Caudate nucleus (tissue), 63 donors: ENCODE measurements at places on chromosomes 1 and 21.

- DNase-seq, result no peak
Measured at GRCh38 chr1:242139442-242139841, 140.5 kb upstream of the MAP1LC3C start.

DNA sequence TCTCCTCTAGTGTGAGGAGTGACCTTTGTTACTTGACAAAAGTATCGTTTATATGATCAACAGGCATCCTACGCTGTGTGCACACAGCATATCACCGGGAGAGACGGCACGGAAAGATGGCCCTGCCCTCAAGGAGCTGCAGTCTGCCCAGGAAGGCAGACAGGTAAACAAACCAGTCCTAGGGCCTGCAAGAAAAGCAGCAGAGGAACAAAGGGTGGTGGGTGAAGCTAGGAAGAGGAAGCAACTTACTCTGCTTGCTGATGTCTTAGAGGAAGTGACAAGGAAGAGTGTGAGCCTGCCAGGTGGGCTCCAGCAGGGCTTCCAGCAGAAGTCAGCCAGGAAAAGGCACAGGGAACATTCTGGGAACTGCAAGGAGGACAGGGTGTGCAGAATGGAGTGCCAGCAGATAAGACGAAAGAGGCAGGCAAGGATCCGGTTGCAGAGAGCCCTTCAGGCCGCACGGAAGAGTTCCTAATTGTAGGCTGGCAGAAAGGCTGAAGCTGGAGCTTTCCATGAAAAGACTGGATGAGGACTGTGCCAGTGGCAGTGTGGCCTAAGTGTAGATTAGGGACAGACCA is 106.7 kb downstream of the SLC45A1 start:
- no peak for DNase-seq

DNA sequence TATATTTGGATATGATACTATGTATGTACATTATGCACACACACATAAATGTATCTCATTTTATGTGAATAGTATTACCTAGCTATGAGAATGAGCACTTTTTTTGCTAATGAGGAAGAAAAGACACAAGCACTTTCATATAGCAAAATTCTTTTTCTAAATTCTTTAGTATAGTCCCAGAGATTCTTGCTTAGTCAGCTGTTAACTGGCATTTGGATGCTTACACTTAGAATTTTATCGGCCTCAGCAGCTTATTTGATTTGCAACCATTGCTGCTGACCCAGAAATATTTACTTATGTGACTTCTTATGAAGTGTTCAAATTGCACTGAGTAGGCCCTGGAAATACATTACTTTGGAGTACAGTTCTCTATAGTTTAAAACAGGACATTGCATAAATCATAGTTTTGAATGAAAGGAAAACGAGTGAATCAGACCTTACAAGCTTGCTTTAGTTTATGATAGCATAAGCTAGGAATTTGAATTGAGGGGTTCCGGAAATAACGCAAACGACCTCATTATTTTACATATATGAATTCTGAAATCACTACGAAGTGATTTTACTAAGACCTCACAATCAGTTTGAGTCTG is 653.9 kb upstream of the NEGR1 start:
- no peak for DNase-seq

DNA sequence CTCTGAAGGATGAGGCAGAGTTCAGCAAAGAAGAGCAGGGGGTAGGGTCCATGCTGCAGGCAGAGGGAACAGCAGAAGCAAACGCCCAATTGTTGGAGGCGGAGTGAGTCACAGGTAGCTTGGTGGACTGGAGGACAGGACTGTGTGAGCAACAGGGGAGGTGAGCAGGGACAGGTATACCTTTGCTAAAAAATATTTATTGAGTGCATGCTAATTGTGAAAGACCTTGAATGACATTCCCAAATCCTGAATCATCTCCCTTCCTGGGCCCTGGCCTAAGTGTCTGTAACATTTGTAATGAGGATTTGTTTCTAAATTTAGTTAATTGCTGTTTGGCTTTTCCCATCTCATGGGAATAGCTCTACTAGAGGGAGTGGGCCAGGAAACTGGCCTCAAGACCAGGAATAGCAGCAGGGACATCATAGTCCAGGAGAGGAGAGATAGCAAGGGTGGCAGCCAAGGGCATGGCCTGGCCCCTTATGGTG is 123.7 kb downstream of the FOXD2 start:
- no peak for DNase-seq

GRCh38 chr1:46137916-46138315 is 5.5 kb upstream of the PIK3R3 start:
- DNase-seq, result no peak

DNA sequence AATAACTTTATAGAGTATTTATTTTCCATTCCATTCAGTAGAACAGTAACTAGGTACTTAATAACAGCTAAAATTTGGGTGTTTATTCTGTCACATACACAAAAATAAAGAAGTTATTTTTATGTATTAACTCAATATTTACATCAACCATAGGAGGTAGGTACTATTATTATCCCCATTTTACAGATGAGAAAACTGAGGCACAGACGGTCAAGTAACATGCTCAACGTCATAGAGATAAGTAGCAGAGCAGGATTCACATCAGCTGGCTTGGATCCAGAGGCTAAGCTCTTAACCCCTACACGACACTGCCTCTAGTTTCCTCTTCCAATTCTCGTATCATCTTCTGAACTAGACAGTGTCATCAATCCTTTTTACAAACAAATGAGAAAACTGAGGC is 9.3 kb downstream of the ZBTB21 start:
- no peak for DNase-seq

DNA sequence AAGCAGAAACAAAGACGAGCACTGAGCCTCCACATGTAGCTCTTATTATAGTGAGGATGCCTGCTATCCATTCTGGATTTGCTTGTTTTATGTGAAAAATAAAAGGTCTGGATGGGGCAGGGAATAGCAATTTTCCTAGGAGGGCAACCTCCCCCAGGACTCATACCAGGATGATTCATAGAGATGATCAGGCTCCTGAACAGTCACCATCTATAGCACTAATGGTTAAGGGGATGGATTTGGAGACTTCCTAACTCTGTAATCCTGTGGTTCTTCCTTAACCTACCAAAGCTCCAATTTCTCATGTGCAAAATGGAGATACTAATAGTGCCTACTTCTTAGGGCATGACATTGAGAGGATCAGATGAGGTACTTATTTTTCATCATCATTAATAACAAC is 34.5 kb upstream of the CD58 start:
- no peak for DNase-seq

DNA sequence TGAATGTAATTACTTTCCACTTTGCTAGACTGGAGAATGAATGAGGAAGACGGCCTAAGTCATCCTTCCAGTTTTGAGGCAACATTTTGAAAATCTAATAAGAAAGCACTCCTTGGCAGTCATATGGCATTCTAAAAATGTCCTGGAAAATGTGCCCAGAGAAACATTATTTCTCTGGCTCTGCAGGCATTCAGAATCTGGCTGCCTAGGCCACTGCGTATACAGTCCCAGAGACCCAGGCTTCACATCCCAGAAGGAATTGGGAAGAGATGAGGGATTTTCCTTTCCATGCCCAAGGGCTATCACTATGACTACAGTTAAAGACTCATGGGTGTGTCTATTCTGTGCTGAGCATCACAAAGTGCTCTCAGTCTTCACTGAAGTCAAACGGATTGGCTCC is 92.9 kb downstream of the BEND5 start:
- DNase-seq, result no peak

DNA sequence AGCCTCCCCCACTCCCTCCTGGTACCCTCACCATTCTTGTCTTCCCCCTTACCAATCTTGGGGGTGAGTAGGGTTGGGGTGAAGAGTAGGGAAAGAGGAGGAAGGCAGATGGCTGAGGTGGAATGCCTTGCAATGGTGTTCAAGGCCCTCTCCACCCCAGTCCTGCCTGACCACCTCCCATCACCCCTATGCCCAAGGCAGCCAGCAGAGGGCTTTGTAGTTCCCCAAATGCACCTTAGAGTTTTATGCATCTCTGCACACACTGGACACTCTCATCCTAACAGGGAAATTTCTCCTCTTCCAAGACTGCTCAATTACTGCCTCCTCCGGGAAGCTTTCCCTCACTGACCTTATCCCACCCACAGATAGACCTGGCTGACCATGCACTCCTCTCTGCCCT is 15.4 kb downstream of the KIF17 start:
- DNase-seq, result no peak

- DNase-seq, result no peak
Measured at GRCh38 chr21:46155514-46156377, at the start of gene FTCD. FTCD (minus strand) TSS chr21:46155579; CDS start chr21:46155523, 56 bp downstream.

DNA sequence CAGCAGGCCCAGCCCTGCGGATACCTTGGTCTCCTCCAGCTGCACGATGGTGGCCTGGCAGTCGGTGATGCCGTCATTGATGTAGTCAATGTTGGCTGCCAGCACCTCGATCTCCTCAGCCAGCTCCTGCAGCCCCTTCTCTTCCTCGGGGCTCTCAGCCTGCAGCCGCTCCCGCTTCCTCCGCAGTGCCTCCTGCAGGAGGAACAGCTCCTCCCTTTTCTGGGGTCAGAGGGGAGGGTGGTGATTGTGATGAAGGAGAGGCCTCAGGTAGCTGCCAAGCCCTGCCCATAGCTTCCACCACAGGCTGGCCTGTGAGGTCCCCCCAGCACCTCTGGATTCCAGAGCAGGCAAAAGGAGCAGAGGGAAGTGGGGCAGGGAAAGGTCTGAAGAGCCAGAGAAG is 33.4 kb downstream of the KIF21B start:
- DNase-seq, result no peak

DNA sequence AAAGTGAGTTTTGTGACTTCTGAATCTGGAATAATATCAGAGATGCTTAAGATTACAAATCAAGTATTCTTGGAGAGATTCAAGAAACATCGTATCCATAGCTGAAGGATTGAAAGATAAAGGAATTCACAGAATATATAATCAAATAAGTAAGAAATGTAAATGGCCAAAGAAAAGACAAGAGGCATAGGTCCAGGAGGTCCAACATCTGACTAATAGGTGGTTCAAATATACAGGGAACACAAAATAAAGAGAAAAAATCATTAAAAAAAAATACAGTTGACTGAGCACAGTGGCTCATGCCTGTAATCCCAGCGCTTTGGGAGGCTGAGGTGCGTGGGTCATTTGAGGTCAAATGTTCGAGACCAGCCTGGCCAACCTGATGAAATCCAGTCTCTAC is 6.6 kb upstream of the MIS18A start:
- DNase-seq, result no peak

GRCh38 chr1:200741551-200742207 is 3.0 kb downstream of the CAMSAP2 start:
- no peak for DNase-seq

GRCh38 chr1:31234123-31234708 is 5.5 kb downstream of the NKAIN1 start:
- DNase-seq, result no peak

- no peak for DNase-seq
Measured at GRCh38 chr1:2642131-2642559, 9.3 kb upstream of the MMEL1 start.

DNA sequence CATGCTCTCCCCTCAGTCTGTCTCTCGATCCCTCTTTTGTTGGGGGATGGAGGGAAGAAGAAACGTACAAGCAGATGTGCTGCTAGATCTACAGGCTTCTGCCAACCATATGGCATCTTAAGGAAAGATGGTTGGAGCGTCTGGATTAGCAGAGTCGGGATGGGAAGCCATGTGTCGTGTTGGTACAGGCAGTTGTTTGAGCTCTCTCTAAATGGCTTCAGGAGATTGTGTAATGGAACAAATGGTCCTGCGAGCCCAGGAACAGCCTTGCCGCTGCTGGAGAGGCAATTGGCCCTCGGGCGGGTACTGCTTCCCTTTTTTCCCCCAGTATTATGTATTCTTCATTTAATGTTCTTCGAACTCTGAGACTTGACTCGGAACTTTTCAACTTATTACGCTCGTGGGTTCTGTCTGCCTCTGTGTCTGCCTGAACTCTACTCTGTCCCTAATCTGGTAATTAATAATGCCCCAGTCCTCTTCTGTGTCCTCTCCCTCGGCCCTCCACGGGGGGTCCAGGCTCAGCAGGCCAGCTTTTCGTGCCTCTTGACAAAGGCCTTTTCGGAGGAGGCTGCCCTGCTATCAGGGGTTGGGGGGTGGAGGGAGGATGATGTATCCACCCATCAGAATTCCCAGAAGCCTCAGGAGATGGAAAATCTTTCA is 215.3 kb downstream of the SDCCAG8 start:
- no peak for DNase-seq

GRCh38 chr21:36767096-36767495 is 68.2 kb downstream of the SIM2 start:
- no peak for DNase-seq

- DNase-seq, result no peak
Measured at GRCh38 chr1:6218375-6219164, 12.7 kb downstream of the RNF207 start.

- DNase-seq, result no peak
Measured at GRCh38 chr1:27113861-27114260, 41.1 kb downstream of the SLC9A1 start.

DNA sequence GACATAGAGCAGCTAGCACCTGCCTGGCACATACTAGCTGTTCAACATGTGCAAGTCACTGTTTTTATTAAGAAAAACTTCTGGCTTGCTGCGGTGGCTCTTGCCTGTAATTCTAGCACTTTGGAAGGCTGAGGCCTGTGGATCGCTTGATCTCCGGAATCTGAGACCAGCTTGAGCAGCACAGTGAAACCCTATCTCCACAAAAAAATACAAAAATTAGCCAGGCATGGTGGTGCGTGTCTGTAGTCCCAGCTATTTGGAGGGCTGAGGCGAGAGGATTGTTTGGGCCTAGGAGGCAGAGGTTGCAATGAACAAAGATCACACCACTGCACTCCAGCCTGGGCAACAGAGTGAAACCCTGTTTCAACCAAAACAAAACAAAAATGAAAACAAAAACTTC is 27.7 kb upstream of the C8B start:
- no peak for DNase-seq

- DNase-seq, result peak; percentile 13
Measured at GRCh38 chr1:62381831-62382657, 54.8 kb upstream of the USP1 start.

- DNase-seq, result no peak
Measured at GRCh38 chr1:65309304-65310077, at the start of gene DNAJC6. DNAJC6 (plus strand) TSS chr1:65309543; CDS start chr1:65309746, 203 bp downstream.

- DNase-seq, result peak; percentile 32
Measured at GRCh38 chr21:32826329-32827167, 55.0 kb upstream of the PAXBP1 start.

DNA sequence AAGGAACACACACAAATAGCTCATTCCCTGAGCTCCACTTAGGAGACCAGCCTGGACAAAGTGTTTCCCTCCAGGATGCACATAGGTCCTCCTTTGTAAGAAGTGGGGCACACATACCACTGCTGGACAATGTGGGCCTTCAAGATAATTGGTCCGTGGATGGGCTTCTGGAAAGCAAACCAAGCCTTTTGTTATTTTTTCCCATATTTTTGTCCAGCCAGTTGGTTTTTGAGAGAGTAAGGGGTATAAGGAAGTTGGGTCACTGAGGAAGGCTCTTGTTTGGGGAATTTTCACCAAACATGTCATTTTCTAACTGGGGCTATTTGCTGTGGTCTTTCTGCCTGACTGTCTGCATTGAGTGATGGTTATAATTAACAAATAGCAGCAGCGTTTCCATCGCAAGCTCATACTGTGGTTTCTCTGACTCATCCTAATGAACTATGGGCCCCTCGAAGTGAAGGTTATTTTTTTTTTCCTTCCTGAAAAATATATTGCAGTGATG is 306.3 kb upstream of the DUSP10 start:
- DNase-seq, result no peak

- DNase-seq, result no peak
Measured at GRCh38 chr1:180916012-180916770, 3.5 kb downstream of the KIAA1614 start.

- DNase-seq, result no peak
Measured at GRCh38 chr1:60655679-60656355, 426.5 kb upstream of the NFIA start.
